NAMALWA (cell line): ENCODE measurements at places on chromosomes 2 and 18.

DNA sequence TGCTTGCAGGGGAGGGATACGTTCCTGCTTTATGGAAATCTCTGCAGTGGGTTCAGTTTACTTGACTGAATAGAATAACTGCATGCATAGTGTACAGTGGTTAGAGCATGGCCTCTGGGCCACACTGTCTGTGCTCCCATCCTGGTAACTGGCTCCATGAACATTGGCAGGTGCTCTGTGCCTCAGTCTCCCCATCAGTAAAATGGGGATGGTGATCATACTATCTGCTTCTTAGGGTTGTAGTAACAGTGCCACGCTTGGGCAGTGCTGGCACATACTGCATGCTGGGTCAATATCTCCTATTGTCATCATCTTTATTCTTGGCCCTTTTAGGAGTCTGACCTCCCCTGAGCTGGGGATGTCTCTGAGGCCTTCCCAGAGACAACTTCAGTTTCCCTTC is 117.3 kb downstream of the CTIF start:
- DNase-seq, result no peak

DNA sequence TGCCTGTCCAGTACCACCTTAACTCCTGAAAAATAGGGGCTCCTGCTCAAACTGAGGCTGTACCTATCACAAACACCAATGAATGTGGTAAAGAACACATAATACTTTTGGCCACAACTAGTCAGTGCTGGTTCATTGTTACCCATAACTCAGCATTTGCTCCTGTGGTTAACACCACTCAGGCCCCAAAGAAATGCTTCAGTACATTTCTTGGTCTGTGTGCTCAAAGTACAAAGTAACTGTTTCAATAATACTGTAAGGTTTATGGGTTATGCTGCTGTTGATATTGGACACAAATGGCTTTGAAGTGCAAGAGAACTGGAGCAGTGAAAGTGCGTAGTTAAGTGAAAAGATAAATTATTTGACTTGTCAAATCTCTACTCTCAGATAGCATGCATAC is 95.0 kb upstream of the TACR1 start:
- no peak for DNase-seq

- no peak for DNase-seq
Measured at GRCh38 chr18:5542515-5543035, 1.2 kb downstream of the EPB41L3 start.

DNA sequence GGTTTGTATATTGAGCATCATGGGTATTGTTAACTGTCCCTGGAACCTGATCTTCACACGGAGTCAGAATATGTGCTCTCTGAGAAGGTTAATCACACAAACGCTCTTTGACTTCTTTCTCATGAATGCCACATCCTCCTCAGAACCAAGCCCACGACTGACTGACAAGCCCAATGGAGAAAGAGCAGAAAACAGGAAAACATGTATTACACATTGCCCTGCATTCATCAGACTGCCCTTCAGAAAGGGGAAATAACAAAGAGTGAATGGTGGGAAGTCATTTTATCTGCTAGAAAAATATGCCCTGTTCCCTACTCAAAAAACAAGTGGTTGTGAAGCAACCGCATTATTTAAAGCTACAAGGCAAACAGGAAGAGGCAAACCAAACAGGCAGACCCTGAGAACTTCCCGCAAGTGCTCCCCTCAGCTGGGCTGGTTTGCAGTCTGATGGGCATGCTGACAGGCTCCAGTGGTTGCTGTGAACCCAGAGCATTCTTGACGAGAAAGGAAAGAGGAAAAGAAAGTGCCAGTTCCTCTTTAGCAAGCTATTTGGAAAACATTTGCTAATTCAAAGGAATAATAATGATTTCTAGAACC is 172.9 kb upstream of the SETBP1 start:
- peak; percentile 76 for DNase-seq

GRCh38 chr2:58913082-58913726 is 672.1 kb upstream of the FANCL start:
- no peak for DNase-seq

- no peak for DNase-seq
Measured at GRCh38 chr2:218000136-218000535, 2.7 kb downstream of the TNS1 start.

- DNase-seq, result no peak
Measured at GRCh38 chr2:231488331-231488730, 24.0 kb upstream of the NCL start.

- DNase-seq, result no peak
Measured at GRCh38 chr18:77069482-77069881, 63.1 kb downstream of the MBP start.

DNA sequence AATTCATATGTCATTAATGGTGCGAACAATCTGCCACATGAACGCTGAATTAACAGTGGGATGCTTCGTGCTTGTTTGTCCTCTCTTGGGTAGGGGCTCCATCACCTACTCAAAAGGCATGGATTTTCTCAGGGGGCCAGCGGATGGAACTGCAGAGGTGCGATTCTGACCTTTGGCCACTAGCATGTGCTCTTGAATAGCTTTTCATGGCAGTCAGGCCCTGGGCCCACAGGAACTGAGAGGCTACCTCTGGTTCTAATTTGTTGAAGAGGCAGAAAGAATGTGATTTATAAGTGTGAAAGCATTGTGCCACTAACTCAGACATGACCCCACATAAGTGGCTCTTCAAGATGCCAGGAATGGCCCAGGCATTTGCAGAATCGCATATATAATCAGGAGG is 283.2 kb downstream of the INSIG2 start:
- DNase-seq, result peak; percentile 48

- no peak for DNase-seq
Measured at GRCh38 chr2:71936076-71937030, 211.3 kb downstream of the CYP26B1 start.
